ENCODE measurements at places on chromosomes 5 and 9. TPM values are rescaled to one million over a fixed set of nuclear protein-coding genes. Genes with fewer than 3 reads are reported as not detected.

The CCNJL gene
- polyA plus RNA-seq = 2.0 TPM

The NR2F1 gene
- 64.4 TPM for polyA plus RNA-seq

The BTNL8 gene
- polyA plus RNA-seq = 0.07 TPM

The PDE6A gene
- 0.97 TPM for polyA plus RNA-seq

The SPATA6L gene
- 0.91 TPM for polyA plus RNA-seq

The FBXL7 gene
- 44.3 TPM for polyA plus RNA-seq

The RFESD gene
- 1.9 TPM for polyA plus RNA-seq
